ENCODE measurements at places on chromosomes 7 and 10.

- DNase-seq: no peak
Observed at GRCh38 chr10:44974628-44975430, 3.8 kb downstream of the DEPP1 start.

GRCh38 chr10:15805395-15806058 is 54.8 kb downstream of the MINDY3 start:
- no peak for DNase-seq

DNA sequence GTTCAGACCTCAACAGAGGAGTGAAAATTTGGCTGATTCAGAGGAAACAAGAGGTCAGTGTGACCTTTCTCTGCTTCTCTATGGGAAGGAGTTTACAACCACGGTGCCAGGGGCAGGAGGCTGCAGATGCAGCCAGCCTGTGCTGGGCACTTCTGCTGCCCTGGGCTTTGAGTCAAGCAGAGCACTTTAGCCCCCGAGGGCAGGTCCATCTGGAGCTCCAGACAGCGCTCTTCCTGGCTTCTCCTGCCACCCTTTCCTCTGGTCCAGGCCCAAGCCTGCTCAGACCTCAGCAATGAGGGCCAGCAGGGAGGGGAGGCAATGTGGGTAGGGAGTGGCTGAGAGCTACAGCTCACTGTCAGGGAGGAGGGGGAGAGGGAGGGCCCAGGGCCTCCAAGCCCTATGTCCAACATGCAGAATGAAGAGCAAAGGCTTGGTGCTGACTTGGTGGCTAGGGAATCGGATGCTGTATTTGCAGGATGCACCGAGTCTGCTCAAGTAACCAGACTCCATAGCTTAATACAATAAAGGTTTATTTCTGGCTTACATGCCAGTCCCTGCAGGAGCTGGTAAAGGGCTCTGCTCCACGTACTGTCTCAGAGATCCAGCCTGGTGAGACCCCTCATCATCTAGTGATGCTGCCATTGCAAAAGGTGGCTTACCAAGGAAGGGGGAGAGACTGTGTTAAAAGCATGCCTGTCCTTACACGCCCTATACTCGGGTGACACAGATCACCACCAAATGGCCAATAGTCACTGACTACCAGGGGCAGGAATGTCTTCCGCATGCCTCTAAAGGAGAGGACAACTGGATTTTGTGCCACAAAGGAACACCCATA is 481.6 kb downstream of the RPS24 start:
- no peak for DNase-seq

DNA sequence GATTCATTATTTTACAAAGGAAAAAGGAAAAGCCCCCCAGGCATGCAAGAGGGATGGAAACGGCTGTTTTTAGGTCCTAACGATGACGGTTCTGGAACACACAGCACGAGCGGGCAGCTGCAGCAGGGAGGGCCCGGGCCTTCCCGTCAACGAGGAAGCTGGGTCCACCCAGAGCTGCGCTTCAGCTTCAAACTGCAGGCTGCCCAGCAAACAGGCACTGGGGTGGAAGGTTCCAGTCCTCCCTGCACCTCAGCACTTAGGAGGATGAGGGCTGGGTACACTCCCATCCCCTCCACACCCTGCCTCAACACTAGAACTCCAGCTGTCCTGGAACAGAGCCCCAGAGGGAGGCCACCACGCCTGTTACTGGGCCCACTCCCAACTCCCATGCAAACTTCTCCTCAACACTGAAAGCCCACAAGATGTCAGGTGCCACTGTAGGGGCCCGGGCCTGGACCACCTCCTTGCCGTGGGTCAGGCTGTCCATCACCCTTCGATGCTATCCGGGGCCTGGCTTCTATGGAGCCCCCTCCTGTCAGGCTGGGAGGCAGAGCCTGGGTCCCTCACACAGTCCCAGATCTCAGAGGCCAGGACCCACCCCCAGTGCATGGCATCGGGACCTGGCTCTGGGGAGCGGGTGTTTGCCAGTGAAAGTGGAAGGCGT is 33.0 kb downstream of the PAPOLB start:
- no peak for DNase-seq

- DNase-seq: peak; percentile 69
Observed at GRCh38 chr10:60646966-60647796, 131.1 kb upstream of the CDK1 start.

GRCh38 chr7:7157177-7157886 is 25.0 kb upstream of the C1GALT1 start:
- no peak for DNase-seq

- no peak for DNase-seq
Observed at GRCh38 chr7:50824882-50825281, 42.2 kb upstream of the GRB10 start.

Data from spinal cord (tissue), 10 donors.